ENCODE measurements at places on chromosomes 16 and 17.

GRCh38 chr17:47744168-47745036 lies 11.4 kb downstream of the TBX21 start:
- DNase-seq = no peak

GRCh38 chr16:75099738-75100602 lies 16.6 kb downstream of the LDHD start:
- peak; percentile 41 for DNase-seq

DNA sequence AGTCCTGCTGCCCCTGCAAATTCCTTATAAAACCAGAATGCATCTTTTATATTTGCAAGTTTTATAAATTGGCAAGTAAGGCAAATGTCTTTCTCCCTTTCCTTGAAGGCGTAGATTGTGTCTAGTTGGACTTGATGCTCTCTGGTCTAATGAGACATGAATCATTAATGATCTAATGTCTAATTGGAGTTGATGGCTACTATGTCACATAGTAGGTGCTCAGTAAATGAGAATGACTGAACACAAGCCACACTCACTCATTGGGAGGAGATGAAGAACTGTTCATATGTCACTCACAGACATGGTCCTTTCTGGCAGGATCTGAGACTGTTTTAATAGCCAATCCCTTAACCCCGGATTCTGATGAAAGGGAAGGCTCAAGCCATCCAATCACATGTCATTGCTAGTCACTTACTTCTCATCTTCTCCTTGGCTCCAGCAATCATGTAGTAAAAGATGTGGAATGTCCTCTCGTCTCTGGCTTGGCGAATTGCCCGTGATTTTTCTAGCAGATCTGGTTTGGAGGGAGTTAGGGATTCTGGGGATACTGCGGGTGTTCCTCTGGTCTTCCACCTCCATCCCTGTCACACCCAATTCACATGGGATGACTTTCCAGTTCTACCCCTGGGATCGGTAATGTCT lies 81.0 kb downstream of the MYH11 start:
- no peak for DNase-seq

DNA sequence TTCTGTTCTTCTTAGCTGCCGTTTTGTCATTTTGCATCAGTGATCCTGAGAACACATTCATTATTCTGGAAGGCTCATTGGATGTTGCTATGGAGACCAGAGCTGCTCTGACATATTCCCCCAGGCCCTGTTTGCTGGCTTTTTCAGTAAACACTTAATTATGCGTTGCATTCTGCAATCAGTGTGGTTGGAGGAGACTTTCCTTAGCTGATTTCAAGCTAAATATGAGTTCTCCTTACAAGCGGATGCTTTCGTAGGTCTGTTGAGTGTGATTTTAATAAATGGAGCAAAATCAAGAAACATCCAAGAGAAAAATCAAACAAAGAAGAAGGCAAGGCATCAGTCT lies 38.2 kb upstream of the NUDT7 start:
- DNase-seq = no peak

DNA sequence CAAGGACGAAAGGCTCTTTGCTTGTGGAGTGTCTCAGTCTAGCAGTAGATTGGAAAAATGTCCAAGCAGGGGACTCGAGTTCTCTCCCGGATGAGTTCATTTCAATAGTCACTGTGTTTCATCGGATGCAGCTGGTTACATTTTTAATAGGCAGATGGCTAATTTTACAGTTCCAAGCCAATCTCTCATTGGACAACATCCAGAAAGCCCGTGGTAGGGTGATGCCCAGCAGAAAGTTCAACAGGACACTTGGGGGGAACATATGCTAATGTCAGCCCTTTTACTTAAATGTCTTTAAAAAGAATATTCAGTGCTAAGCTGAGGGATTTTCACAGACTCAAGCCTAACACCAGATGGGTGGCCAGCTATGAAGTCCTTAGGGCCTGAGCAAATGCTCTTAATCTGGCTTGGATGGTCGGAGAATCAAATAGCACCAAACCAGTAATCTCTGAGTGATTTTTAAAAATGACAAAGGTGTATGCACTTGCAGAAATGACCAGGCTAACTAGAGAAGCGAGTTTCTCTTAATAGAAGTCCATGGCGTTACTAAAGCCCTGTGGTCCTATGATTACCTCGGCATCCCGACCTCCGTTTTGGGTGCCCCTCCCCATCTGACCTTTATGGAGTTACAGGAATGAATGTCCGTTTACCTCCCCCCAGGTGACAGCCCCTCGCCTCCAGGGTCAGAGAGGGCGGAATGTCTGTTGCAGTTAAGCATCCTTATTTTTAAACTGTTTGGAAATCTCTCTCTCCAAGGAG lies 289.2 kb upstream of the SALL1 start:
- DNase-seq = no peak

DNA sequence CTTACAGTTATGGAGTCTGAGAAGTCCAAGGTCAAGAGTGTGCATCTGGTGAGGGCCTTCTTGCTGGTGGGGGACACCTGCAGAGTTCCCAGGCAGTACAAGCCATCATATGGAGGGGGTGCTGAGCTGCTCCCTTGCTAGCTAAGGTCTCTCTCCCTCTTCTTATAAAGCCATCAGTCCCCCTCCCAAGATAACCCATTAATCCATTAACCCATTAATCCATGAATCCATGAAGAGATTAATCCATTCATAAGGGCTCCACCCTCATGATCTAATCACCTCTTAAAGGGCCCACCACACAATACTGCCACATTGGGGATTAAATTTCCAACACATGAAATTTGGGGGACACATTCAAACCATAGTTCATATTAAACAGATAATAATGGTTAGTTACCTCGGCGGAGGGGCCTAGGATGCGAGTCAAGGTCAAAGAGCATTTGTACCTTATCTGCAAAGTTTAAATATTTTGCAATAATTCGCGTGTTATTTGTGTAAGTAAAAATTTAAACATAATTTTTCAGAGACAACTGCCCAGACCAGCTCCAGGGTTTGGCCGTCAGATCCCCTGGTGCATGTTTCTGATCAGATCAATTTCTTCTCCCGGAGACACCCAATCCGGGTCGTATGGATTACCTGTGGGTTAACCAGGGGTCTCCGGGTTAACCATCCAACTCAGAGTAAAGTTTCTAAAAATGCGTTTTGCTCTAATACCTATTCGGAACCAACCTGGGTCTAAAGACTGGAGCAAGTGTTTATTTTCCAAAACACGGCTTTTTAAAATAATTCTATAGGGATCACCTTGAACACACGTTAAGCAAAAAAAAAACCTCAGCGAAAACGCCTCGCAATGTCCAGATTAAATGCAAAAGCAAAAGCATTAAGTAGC lies 740 bp upstream of the POLR3E start:
- no peak for DNase-seq

DNA sequence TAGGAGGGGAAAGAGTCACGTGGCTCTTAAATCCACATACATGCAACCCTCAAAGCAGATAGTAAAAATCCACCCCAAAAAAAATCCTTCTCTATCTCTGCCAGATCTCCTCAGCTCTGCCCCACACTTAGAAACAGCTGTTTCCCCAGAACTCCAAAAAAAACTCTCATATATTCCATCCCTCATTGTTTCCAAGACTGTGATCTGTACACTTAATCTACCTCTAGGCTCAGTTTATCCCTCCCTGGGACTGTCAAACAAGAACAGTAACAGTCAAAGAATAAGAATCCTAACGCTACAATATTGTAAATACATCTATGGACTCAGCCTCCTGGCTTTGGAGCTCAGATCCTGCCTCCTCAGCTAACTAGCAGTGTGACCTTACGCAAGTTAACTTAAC lies 11.6 kb downstream of the CUEDC1 start:
- DNase-seq = no peak

GRCh38 chr16:85520853-85521521 lies 92.1 kb upstream of the GSE1 start:
- DNase-seq = no peak

DNA sequence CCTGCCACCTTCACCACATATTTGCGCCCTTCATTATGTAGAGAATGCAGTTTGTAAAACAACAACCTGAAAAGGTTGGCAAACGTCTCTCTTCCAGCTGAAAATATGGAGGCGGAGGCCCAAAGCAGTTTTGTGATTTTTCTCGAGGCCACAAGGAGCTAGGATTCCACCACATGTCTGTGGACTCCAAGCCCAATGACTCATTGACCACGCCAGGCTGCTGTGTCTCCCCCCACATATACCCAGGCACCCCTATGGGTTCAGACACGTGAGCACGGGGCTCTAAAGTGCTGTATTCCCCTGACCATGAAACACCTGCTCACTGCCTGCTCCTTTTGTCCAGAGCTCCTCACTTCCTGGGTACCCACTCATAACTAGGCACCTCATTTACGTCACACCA lies 121.4 kb upstream of the CDH5 start:
- no peak for DNase-seq

DNA sequence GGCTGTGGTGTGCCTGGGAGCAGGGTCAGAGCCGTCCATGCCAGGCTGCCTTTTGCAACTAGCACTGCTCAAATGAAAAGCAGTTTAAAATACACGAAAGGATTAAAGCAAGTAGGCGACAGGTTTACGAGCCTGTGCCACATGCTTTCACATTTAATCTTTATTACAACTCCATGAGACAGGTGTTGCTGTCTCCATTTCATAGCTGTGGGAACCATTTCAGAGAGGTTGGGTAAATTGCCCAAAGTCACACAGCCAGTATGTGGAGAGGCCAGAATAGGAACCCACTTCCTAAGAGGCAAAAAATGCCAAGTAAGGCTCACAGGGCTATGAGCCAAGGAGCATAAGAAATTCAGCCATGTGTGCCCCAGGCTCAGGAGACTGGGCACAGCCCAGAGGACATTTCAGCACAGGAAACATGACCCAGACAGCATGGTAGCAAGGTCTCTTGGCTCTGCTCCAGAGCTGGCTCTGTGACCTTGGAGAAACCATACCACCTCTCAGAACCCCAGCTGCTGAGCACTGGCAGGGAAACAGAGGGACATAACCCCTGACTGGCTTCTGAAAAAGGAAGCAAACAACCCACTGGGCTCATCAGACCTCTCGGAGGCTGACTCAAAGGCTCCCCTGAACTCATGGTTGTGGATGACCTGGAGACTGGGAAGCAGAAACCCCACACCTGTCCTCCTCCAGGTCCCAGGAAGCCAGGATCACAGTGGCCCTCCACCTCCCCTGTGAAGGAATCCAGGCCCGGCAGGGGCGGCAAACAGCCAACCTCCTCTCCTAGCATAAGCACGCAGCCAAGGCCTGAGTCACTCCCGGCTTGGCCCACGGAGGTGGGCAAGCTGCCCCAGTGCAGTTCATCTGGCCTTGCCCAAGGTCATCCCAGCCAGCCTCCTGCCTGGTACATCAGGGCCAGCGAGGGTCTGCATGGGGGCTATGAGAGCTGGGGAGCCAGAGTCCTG lies 40.3 kb upstream of the MRPS23 start:
- no peak for DNase-seq

- DNase-seq = no peak
Measured at GRCh38 chr16:67055712-67056487, 27.0 kb downstream of the CBFB start.

DNA sequence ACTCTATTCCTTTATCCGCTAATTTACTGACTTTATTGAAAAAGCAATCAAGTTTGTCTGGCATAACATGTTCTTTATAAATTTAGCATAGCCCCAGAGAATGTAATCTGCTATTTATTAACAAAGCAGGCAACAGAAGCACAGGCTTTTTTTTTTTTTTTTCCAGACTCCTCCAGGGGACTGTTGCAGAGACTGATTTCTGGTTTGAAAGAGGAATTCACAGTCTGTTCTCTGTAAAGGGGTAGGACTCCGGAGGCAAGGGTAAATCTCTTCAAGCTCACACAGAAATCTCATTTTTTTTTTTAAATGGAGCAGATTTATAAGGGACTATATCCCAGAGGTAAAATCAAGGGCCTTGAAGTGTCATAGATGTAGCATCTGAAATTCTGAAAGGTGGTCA lies 1386.5 kb upstream of the CDH8 start:
- DNase-seq = no peak

DNA sequence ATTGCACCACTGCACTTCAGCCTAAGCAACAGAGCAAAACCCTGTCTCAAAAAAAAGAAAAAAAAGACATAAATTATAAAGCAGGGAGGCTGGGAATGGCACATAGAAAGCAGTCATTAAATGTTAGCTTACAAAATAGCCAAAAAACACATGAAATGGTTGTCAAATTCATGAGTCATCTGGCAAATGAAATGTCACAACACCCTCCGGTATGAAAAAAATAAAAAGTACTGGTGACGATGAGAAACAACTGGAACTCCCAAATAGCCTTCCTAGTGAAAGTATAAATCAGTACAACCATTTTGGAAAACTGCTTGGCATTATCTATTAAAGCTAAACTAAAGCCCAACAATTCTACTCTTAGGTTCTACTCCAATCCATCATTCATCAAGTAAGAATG lies 3.5 kb upstream of the KATNB1 start:
- DNase-seq = no peak

GRCh38 chr17:50818261-50818660 lies 17.1 kb upstream of the WFIKKN2 start:
- DNase-seq = no peak

DNA sequence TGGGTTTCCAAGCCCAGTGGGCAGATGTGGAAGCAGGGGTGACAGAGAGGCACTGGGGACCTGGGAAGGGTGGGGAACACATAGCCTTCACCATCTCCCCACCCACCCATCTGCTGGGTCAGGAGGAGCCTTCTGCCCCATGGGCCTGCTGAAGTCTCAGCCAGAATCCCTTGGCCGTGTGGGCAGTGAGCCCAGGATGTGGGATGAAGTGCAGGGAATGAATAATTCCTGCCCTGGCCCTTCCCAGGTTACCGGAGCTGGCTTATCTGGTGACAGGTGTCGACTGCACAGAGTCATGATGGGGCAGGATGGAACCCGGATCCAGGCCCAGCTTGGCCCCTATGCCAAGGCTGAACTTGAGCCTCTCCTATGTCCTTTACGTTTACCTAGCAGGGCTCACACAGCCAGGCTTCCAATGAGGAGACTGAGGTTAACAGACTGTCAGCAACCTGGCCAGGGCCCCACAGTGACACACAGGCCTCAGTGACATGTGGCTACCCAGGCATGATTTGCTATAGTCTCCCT lies 17.5 kb downstream of the ATP2A3 start:
- no peak for DNase-seq

GRCh38 chr16:59611556-59611955 lies 877.4 kb upstream of the GOT2 start:
- no peak for DNase-seq

- DNase-seq = peak; percentile 70
Measured at GRCh38 chr17:65099941-65100315, 37.2 kb upstream of the RGS9 start.

GRCh38 chr16:54080524-54081008 lies 206.0 kb downstream of the IRX3 start:
- DNase-seq = no peak

All from stimulated activated CD4-positive, alpha-beta T cell treated with anti-CD3 and anti-CD28 coated beads, TNF-alpha, amount 100 ng/mL, for 48 hours (primary cell).